Fibroblast of gingiva (primary cell): ENCODE measurements at places on chromosomes 4 and X.

DNA sequence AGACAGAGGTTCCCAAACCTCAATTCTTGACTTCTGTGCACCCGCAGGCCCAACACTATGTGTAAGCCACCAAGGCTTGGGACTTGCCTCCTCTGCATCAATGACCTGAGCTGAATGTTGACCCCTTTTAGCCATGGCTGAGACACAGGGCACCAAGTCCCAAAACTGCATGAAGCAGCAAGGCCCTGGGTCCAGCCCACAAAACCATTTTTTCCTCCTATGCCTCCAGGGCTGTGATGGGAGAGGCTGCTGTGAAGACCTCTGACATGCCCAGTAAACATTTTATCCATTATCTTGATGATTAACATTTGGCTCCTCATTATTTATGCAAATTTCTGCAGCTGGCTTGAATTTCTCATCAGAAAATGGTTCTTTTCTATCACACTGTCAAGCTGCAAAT, 85.4 kb downstream of the ITM2A start:
- DNase-seq = no peak

- DNase-seq = no peak
Observed at GRCh38 chr4:73945674-73946449, 36.0 kb downstream of the PF4 start.

DNA sequence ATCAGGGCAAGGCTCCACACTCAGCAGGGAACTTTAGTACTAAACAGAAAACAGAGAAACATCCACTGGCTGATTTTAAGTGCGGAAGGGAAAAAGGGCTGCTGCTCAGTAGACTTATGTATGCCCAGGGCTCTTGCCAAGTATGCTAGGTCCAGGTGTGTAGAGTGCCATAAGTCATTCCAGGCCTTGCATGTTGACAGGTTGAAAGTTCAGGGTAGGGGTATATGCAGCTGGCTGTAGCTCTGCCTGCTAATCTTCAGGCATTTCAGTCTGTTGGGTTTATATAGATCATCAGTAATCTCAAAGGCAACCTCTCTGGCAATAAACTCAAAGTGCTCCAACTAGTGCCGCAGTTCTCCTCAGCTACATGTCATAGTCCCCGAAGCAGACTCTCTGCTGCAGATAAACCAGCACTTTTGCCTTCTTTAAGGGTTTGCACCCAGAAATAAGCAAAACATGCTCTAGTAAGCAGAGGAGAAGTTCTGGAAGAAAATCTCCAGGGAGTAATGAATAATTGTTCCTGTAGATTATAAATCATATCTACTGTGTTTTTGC, 134.9 kb upstream of the GRIA3 start:
- DNase-seq = no peak

DNA sequence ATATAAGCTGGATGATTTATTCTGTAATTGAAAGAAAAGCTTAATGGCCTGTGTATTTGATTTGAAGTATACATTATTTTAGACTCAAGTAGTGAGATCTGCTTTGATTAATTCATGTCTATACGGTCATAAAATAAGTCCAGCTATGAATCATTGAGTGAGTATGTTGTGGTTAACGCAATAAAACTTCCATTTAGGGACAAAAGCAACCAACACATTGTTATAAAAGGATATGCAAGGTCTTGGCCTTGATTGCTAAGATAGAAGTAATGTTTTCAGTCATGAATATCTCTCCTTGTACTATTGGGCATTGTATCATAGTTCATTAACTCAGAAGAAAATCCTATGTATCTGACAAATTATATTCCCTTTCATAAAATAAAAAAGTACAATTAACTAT, 162.1 kb downstream of the EPHA5 start:
- DNase-seq = peak; percentile 50

DNA sequence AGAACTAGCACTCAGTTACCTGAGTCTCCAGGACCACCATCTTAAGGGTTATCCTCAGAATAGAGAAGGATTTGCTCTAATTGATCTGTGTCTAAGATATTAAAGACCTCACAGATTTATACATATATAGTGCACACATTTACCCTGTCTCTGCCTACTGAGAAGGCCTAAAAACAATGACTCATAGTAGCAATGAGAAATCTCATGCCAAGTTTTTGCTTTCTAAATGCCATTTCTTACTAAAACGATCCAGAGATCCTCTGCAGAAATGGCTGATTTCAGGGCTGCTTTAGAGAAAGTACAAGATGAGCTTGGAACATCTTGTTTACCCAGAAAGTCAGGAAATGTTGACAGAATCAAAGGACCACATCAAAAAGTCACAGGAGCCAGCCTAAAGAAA, 79.1 kb upstream of the INPP4B start:
- peak; percentile 7 for DNase-seq

GRCh38 chr4:57190601-57191481, 80.7 kb upstream of the IGFBP7 start:
- DNase-seq = no peak

DNA sequence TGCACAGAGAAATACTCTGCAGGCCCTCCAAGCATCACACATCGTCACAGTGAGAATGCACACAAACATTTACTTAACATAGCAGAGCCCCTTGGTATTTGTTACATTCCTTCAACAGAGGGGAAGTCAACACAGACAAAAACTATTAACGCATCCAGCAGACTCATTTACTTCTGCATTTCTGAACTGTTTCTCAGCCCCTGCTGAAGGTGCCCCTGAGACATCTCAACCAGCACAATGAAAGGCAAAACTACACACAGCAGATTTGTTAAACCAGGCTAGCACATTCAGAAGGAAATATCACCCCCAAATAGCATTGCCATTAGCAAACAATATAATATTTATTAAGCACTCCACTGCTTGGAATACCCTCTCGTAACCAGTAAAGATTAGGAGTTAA, 367.0 kb downstream of the RAB28 start:
- no peak for DNase-seq

DNA sequence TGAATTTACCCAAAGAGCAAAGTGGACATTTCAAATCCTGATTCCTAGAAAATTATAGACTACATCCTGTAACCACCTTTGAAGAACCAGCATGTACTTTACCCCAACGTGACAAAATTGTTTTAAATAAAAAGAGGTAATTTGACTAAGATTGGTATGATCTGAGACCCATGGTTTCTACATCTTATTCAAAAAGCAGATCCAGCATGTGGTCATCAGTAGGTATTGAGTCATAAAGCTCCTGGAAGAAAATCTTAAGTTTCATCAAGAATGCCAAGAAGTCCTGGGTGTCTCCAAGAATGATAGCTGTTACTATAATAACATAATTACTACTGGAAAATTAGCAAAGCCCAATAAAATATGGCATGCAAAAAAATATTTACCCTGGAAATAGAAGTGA, 61.8 kb downstream of the NFKB1 start:
- DNase-seq = peak; percentile 30

DNA sequence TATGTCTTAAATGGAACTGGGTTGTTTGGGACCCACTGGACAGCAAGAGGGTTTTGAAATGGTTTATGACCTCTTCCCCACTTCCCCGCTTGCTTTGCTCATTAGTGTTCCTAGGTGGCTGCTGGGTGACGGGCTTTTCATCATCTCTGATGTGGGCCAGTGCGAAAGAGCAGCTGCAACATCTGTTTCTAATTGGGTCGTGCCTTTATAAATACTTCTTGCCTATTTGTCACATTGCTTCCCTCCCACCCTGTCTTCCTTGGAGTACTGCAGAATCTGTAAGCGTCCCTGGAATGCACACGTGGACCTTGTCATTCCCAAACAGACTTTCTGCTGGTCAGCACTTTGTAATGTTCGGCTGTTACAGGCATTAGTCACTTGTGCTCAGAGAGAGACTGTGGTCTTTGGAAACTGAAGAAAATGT, 35.2 kb downstream of the SEPTIN11 start:
- DNase-seq = peak; percentile 100

DNA sequence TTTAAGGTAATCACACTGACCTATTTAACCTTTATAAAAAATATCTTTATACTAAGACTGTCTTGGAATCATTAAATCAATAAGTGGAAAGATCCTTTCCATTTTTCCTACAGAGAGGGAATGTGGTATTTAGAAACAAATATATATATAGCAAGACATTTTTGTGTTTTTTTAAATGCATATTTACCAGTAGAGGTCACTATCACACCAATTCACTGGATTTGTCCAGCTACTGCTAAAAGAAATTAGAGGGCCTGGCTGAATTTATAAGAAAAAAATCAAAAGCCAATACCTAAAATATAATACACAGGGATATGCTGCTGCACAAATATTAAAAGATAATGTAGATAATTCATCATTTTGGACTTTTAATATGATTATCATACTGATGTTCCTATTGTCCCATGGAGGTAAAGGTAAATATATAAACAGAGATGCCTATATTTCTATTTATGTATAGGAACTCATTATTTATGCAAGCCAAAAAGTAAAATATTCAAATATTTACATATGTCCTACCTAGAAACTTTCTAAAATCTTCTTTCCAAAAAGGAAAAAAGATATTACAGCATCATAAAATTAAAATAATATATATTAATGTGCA, 69.5 kb downstream of the PDE5A start:
- DNase-seq = peak; percentile 53

DNA sequence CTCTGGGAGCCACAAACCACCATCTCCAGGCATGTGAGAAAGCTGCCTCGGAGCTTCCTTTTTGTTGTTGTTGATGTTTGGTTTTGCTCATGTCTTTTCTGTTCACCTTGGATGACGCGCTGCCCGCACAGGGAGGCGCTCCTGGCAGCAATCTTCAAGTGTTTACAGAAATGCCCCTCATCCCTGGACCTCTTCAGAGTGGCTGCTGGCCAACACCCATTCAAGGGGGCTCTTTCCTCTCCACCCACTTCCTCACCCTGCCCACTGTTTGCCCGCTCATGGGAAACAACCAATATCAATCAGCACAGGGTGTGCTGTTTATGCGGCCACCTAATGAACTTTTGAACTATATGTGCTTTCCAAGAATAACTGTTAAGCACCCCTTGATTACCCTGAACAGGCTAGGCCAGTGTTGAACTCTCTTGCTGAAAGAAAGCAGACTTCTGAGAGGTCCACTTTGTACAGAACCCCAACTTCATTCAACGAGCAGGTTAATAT, 355.1 kb upstream of the CLNK start:
- DNase-seq = no peak

DNA sequence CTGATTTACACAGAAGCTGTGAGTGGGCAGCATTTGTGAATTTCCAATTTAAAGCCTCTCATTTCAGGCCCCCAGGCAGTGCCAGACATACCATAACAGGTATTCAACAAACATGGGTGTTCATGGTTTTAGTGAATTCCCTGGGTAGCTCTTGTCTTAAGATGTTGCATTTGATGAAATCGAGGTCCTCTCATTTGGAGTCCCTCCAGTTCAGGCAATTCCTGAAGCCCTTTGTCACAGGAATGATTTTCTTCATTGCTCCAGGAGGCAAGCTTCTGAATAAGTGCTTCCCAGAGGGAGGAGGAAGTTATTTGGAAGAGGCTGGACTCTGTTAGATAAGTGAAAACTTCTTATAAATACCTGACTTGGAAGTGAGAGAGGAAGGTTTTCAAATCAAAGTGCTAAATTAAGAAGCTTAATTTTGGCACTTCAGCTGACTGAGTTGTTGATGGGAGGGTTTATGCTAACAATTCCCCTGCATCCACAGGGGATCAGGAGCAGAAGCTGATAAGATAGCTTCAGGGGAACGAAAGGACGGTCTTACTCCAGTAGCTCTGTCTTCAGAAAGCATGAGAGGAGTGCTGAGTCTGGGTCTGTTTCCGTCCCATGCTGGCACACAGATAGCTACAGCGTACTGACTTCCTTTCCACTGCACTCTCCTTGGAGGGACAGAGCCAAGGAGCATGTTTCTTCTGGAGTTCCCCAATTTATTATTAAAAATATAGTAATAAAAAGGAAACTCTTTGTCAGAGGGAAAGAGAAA, 543.1 kb downstream of the GBA3 start:
- DNase-seq = no peak

GRCh38 chr4:77188498-77189220, 31.7 kb downstream of the CCNG2 start:
- DNase-seq = no peak

DNA sequence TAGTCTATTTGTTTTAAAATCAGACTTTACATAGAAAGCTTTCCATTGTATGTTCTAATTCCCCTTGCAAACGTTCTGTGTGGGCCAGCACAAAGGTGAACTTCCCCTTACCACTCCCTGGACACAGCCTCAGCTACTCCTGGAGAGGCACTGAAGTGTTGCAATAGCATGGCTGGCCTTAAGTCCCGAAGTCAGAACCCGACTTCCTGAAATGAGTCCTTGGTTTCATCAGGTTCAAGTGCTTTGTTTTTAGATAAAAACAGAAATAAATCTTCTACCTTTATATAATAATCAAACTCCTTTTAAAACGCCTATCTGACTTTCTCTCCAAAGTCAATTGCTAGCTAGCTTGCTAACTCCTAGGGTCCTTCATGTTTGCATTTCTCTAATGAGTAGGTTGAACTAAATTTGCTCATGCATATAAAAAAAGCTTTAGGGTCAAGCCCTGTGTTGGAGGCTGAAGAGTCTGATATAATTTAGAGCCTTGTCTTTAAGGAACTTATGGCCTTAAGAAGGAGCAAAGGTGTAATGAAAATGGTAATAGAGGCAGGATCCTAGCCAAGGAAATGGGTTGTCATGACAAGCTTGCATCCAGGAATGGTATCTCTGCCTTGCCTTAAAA, 9.0 kb downstream of the BMP3 start:
- DNase-seq = no peak

DNA sequence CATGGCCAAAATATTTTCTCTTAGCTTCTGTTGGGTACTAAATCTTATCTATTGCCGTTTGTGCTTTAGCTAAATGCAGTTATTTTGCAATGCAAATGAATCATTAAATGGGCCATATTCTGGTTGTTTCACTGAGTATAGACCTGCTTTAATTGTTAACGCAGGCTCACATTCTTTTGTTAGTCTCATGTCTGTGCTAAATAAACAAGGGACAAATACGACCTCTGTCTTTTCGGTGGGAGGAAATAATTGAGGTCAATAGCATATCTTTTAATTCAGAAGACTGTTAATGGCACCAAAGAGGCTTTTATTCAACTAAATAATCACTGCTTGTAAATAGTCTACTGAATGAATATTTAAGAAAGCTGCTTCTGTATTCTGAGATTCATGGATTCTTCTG, 76.9 kb downstream of the DIAPH2 start:
- no peak for DNase-seq

- DNase-seq = no peak
Observed at GRCh38 chr4:612052-612748, 13.2 kb upstream of the PDE6B start.

DNA sequence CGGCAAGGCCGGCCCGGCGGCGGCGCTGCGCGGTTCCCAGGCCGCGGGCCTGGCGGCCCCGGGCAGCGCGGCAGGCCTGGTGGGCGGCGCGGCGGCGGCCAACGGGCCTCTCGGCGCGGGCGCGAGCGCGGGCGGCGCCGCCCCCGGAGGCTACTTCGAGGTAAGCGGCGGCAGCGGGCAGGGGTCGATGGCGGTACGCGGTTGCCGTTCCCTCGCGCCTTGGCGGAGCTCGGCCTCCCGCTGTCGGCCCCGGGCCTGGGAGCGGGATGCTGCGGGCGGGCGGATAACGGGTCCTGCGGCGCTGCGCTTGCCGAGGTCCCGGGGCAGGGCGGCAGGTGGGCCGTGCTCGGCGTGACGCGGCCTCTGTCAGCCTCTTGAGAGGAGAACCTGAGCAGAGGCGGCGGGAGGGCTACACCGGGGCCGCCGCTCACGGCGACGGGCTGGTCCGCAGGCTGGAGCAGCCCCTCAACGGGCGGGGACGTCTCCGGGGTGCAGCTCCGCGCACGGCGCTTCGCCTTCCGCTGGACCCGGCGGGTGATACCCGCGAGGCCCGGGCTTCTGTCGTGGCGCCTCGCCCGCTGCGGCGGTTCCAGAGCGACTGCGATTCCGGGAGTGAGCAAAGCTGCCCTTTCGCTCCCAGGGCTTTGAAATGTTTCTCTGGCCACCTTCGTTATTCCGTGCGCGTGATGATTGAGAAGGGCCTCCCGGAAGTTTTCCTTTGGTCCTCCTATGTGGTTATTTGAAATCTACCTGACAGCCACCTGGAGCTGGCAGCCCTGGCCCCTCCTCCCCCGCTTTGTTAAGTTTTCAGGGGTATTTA, 774 bp downstream of the FAM193A start:
- DNase-seq = peak; percentile 34
